Vein endothelial cell (primary cell): ENCODE measurements at places on chromosomes 7 and 10. TPM values are rescaled to one million over a fixed set of nuclear protein-coding genes. Genes with fewer than 3 reads are reported as not detected.

HTR7 gene
- total RNA-seq: under 0.01 and 0.10 TPM in 2 replicates

FBXL13 gene
- 0.76 and 0.98 TPM in 2 replicates for total RNA-seq

FAM131B gene
- 0.65 and 0.76 TPM in 2 replicates for total RNA-seq

CYP26C1 gene
- 1.3 and 2.5 TPM in 2 replicates for total RNA-seq

AKR1D1 gene
- not detected in 2 replicates for total RNA-seq

SPDYE6 gene
- 0.33 TPM in 1 of 2 replicates, not detected in the other for total RNA-seq

C10orf95 gene
- total RNA-seq: not detected in 2 replicates
